ENCODE measurements at places on chromosomes 4 and X.

DNA sequence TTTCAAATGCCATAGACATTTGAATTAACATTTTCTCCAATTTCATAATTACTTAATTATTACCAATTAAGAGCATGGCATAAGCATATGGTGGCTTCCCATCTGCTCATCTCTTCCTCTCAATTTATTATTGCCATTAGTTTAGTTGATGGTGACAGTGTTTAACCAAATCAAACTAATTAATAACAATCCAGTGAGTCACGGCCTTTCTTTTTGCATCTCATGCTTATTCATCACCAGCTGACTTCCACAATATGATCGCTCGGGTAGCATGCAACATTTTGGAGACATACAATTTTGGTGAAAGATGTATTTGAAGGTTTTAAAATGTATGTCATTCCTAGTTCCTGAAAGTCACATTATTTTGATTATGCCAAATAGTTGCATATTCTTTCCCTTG, 172.8 kb upstream of the TACR3 start:
- no peak for DNase-seq

DNA sequence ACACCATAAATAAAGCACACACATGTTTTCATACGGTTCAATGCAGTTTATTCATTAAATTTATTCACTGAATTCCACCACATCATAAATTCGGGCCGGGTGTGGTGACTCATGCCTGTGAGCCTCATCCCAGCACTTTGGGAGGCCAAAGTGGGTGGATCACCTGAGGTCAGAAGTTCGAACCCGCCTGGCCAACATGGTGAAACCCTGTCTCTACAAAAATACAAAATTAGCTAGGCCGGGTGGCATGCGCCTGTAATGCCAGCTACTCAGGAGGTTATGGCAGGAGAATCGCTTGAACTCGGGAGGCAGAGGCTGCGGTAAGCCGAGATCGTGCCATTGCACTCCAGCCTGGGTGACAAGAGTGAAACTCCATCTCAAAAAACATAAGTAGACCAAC, 131.6 kb downstream of the PDS5A start:
- no peak for DNase-seq

- DNase-seq: peak; percentile 71
These were observed 70.1 kb upstream of the CBR4 start for GRCh38 chr4:169079942-169080827.

- no peak for DNase-seq
These were observed 383.9 kb downstream of the RPA4 start for GRCh38 chrX:97267396-97268181.

GRCh38 chr4:101398807-101399206, 51.5 kb upstream of the PPP3CA start:
- no peak for DNase-seq

GRCh38 chrX:97168646-97169045, 284.9 kb downstream of the RPA4 start:
- DNase-seq: no peak

GRCh38 chrX:30971774-30972603, 82.9 kb upstream of the TAB3 start:
- DNase-seq: no peak

DNA sequence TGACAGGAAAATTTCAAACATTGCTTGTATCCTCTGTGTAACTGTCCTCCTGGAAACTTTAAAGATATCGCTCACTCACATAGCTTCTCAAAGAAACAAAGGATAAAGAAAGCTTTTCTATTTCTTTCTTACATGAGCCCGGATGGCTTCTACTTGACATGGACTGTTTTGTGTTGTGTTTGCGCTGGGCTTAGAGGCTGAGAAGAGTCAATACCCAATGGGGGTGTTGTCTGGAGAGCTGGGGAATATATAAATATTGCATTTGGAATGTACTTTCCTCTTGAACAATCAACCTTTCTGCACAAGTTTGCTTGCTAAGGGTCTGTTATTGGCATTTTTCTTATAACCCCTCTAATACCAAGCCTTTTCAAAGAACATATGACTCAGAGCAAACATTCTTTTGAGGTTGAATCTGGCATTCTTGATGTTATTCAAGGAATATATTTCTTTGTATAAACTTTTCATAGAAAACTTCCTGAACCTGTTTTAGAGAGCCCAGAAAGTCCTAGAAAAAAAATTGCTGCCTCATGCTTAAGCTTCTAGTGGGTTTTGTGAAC, 331.9 kb downstream of the PACRGL start:
- DNase-seq: no peak

DNA sequence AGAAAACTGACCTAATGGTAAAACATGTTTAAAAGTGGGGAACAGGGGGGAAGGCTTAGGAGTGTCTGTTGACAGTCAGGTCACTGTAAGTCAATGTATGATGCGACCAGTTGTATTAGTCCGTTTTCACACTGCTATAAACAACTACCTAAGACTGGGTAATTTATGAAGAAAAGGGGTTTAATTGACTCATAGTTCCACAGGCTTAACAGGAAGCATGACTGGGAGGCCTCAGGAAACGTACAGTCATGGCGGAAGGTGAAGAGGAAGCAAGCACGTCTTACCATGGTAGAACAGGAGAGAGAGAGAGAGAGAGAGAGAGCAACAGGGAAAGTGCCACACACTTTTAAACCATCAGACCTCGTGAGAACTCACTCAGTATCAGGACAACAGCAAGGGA, 13.0 kb upstream of the PLAC1 start:
- DNase-seq: no peak

DNA sequence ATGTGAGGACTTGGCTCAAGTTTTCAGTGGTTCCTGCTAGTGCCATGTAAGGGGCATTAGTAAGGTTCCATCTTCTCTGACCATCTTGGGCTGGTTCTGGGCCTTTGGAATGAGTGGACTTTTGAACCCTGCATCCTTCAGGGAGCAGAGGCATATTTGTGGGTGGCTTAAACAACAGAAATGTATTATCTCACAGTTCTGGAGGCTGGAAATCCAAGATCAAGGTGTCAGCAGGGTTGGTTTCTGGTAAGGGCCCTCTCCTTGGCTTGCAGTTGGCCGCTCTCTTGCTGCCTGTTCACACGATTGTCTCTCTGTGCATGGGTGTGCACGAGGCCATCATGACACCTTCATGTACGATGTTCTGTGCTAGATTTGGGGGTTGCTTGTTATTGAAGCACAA, 21.3 kb downstream of the CCKAR start:
- no peak for DNase-seq

- no peak for DNase-seq
These were observed 96.6 kb upstream of the GATB start for GRCh38 chr4:151857368-151857767.

DNA sequence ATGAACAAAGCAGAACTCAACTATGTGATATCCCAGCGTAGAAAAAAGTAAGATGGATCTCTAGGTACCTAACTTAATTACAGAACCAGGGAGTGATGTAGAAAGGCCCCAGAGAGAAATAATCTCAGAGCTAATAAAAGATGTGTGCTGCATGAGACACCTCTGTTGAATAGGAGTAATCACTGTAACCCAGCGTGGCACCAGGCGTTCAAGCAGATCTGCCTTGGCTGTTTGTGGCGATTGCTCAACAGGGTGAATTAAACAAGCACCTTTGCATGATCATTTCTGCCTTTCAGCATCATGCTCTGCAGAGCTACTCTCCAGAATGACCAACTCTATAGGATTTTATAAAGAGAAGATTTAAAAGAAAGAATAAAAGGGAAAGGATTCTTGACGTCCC, 81.7 kb upstream of the KCNIP4 start:
- no peak for DNase-seq

DNA sequence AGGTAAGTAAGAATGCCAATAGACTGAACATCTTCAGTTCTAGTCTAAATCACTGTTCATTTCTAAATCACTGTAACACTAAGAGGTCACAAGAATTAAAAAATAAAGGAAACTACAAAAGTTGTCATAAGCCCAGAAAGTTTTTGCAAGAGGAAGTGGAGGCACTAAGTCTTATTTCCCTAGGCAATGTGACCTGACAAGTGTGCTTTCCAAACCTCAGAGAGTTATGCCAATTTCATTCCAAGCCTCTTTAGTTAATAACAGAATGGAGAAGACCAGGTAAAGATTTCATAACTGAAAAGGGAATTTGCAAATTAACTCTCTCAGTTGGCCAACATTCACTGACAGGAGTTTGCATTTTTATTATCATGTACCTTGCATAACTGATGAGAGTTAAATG, 40.5 kb downstream of the BBS12 start:
- no peak for DNase-seq

- no peak for DNase-seq
These were observed 182.2 kb downstream of the AR start for GRCh38 chrX:67726018-67726417.

- DNase-seq: no peak
These were observed 20.4 kb downstream of the TMEM131L start for GRCh38 chr4:153486281-153487151.

- DNase-seq: no peak
These were observed 229.8 kb upstream of the TEX13C start for GRCh38 chrX:125089761-125090445.

DNA sequence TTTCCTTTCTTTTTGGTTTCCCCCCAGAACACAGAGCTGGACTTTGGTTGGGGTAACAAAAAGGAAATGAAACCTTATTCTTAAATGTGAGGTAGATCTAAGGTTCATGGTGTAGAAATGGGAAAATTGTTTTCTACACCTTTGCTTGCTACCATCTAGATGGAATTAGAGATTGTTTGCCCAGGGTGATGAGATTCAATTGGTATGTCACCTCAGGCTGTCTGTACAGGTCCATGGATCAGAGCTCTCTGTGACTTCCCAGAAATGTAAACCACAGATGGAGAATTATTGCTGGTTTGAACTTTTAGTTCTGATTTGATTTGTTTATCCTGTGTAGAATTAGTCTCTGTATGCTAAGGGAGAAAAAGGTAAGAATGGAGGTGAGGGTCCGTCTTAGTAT, 146.7 kb downstream of the PCDH7 start:
- no peak for DNase-seq

- DNase-seq: no peak
These were observed 24.2 kb downstream of the SLC25A5 start for GRCh38 chrX:119492463-119492862.

GRCh38 chr4:127182687-127183086, 450.1 kb upstream of the INTU start:
- no peak for DNase-seq
